Trophoblast cell (in vitro differentiated cells and primary cell): ENCODE measurements at places on chromosomes 6 and 20.
A peak's percentile ranks its signal among the peaks of the same experiment; 100 is the strongest.

GRCh38 chr20:25364879-25365699, 25.5 kb downstream of the ABHD12 start:
- no peak for DNase-seq

DNA sequence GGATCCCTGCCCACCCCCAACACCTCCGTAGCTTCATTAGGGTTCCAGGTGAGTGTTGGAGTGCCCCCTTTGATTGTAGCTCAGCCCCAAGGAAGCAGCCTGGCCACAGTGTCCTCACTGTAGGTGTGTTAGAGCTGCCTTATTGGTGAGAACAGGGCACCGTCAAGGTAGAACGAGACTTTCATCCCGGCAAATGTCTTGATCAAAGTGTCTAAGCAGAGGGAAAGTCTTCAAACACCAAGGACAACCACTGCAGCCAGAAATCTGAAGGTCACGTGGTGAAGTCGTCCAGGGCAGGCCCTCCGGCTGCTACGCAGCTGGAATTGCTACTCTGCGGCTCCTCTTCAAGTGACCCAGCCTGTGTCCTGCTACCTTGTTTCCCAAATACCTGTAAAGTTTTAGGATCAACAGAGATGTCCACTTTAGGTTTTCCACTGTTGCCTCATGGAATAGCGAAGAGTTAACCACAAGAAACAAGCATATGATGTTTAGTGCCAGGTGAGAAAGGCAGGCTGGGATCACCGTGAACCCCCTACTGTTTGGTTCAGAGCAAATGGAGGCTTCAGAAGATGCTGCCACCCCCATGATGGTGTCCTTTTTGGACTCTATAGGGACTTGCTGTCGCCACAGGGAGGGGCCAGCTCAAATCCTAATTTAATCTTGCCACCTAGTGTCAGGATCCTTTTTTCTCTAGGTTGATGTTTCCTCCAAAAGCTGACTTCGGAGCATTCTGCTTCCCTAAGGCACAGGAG, 1.7 kb upstream of the DLL1 start:
- DNase-seq: peak; percentile 17

- peak; percentile 72 for DNase-seq
These were observed 38.5 kb downstream of the COL12A1 start for GRCh38 chr6:75167325-75167724.

GRCh38 chr6:52371656-52372191, 9.8 kb downstream of the PAQR8 start:
- no peak for DNase-seq

DNA sequence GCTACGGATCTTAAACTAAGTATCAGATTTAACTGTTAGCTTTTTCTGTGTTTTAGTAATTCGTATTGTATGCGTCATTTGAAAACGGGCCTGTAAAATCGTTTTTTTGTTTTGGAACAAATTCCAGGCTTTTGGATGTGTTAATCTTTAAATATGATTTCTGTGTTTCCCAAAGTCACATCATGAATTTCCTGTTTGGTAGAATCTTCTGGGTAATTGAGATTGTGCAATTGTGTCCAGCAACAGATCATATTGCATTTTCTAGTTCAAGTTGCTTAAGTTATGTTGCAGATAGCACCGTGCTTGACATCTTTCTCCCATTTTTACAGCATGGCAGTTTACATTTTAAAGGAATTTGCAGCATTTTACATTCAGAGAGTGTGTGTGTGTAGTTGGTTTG, 1.9 kb downstream of the MAPK14 start:
- DNase-seq: peak; percentile 46

GRCh38 chr20:63850689-63851547, 10.4 kb upstream of the ABHD16B start:
- DNase-seq: no peak

- DNase-seq: no peak
These were observed 223.7 kb downstream of the TAF4 start for GRCh38 chr20:61841966-61842365.

DNA sequence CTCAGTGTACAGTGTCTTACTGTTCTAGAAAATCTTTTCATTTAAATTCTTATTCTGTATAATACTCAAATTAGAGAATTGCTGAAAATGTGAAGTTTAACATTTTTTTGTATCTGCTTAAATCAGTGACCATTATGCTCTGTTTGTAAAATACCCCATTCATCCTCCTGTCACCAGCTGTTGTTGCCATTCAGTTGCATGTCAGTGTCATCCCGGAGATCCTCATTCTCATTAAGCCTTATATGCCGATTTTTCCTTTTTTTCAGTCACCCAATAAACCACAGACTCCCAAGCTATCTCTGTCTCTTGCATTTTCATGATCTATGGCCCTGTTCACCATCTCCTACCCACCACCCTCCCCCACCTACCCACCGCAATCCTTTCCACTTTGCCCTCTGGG, 20.4 kb downstream of the GTF2H5 start:
- no peak for DNase-seq

- no peak for DNase-seq
These were observed 11.2 kb downstream of the KCNQ2 start for GRCh38 chr20:63461104-63461763.

DNA sequence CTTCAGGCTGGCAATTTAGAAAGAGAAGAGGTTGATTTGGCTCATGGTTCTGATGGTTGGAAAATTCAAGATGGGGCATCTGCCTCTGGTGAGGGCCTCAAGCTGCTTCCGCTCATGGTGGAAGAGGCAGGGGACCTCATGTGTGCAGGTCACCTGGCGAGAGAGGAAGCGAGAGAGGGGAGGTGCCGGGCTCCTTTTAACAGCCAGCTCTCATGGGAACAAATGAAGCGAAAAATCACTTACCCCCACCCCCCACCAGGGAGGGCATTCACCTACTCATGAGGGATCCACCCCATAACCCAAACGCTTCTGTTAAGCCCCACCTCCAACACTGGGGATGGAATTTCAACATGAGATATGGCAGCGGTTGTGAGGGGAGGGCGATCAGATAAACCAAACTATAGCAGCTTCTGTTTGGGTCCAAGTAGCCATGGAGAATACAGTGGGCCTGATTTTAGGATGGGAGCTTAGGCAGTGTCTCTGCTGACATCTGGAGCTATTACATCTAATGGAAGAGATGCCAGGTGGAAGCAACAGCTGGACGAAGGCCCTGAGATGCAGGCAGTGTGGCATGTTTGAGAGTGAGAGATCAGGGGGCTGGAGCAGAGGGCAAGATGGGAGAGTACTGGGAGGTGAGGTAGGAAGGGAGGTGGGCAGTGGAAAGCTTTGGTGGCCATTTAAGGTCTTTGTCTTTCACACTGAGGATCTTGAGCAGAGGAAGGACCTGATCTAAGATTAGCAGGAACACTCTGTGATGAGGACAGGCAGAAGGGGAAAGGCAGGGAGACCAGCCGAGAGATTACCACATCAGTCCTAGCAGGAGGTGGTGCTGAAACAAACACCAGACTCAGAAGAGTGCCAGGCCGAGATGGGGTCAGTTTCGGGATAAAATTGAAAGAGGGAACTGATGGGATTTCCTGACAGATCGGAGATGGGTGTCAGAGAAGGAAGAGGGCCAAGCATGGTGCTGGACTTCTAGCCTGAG, 161.8 kb downstream of the NFATC2 start:
- no peak for DNase-seq

- peak; percentile 48 for DNase-seq
These were observed 27.1 kb downstream of the CDS2 start for GRCh38 chr20:5153612-5154542.

DNA sequence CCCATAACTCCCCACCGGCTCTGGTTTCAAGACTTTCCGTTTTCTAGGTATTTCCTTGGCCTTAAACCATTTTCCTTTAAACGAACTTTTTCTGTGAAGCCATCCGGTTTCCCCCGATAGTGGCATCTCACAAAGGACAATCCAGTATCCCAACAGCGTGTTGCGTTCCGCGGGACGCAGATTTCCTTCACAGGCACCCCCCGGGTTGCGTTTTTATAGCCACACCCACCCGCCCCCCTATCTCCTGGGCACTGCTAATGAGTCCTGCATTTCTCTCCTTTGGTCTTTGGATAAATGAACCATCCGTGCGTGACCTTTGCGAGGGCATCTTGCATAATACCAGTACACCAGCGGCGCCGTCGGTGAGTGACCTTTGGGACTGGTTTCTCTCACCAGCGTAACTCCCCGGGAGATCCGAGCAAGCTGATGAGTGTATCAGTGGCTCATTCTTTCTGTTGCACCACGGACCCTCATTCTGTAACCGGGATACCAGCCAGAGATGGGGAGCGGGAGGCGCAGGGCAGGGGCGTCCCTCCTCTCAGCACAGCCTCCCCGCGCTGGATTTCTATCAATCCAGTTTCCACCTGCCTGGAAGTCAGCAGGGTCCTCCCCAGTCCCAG, 586 bp upstream of the NQO2 start:
- DNase-seq: peak; percentile 96

DNA sequence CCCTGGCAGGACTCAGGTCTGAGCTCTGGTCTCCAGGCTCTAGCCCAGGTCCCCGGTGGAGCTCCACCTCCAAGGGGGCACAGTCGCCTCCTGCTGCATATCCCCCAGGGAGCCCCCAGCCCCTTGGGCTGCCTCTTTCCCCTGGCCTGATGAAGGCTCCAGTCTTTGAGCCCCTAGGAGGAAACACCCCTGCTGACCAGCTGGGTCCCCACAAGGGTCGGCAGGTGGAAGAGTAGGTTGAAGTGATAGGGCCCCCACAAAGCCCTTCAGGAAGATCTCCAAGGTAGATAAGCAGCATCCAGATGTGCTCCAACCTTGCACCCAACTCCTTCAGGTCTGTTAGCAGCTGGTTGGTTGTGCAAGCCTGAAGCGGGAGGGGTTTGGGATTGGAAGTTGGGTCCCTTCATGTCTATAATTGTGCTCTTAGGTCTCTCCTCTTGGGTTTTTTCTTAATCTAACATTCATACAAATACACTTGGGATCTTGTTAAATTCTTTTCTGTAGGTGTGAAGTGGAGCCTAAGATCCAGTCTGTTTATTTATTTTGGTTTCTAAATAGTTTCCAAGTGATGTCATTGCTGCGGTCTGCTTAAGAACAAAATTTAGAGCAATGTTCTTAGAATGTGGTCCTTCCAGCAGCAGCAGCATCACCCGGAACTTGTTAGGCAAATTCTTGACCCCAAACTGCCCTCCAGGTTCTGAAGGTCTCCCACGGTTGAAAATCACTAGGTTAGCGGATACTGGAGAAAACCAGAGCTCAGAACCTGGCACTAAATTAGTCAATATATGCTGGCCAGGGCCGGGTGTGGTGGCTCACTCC, 5.1 kb downstream of the UBE2C start:
- peak; percentile 90 for DNase-seq

DNA sequence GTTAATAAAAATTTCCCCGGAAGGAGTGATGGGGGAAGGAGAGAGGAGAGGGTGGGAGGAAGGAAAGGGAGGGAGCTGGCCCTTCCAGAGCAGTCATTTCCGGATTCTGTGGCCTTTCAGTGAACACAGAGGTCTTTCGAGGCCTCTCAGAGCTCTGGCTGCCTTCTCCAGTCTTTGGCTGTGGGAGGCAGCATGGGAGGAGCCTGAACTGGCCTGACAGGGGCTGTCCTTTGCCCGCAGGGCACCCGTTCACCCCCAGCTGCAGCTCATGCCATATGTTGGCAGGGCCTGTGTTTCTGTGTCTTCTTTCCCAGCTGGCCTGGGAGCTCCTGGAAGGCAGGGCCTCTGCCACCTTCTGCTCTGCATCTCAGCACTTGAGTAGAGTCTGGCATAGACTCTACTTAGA, 95.5 kb downstream of the PPP1R14C start:
- DNase-seq: no peak

- peak; percentile 26 for DNase-seq
These were observed 501.4 kb downstream of the BCKDHB start for GRCh38 chr6:80607811-80608391.

GRCh38 chr20:44644667-44645131, 6.8 kb downstream of the ADA start:
- DNase-seq: peak; percentile 87

- no peak for DNase-seq
These were observed 86.3 kb downstream of the SLC22A23 start for GRCh38 chr6:3370361-3371221.

GRCh38 chr20:19690462-19690861, 67.6 kb upstream of the RIN2 start:
- no peak for DNase-seq

DNA sequence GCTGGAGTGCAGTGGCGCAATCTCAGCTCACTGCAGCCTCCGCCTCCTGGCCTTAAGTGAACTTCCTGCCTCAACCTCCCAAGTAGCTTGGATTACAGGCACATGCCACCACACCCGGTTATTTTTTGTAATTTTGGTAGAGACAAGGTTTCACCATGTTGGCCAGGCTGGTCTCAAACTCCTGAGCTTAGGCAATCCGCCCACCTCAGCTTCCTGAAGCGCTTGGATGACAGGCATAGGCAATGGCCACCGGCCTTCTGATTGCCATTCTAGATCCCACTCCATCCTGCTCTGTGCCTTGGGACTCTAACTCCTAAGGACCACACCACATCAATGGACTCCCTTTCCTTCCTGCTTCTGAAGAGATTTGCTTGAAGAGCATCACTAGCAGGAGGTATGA, 60.6 kb downstream of the SEL1L2 start:
- no peak for DNase-seq

- DNase-seq: peak; percentile 27
These were observed 11.5 kb upstream of the CCDC170 start for GRCh38 chr6:151482290-151482689.

GRCh38 chr20:60632391-60633262, 619.4 kb upstream of the CDH4 start:
- DNase-seq: no peak

- DNase-seq: no peak
These were observed 618.9 kb upstream of the GJE1 start for GRCh38 chr6:141513830-141514229.
